ENCODE measurements at places on chromosomes 12 and 14. TPM values are rescaled to one million over a fixed set of nuclear protein-coding genes. Genes with fewer than 3 reads are reported as not detected.

DNA sequence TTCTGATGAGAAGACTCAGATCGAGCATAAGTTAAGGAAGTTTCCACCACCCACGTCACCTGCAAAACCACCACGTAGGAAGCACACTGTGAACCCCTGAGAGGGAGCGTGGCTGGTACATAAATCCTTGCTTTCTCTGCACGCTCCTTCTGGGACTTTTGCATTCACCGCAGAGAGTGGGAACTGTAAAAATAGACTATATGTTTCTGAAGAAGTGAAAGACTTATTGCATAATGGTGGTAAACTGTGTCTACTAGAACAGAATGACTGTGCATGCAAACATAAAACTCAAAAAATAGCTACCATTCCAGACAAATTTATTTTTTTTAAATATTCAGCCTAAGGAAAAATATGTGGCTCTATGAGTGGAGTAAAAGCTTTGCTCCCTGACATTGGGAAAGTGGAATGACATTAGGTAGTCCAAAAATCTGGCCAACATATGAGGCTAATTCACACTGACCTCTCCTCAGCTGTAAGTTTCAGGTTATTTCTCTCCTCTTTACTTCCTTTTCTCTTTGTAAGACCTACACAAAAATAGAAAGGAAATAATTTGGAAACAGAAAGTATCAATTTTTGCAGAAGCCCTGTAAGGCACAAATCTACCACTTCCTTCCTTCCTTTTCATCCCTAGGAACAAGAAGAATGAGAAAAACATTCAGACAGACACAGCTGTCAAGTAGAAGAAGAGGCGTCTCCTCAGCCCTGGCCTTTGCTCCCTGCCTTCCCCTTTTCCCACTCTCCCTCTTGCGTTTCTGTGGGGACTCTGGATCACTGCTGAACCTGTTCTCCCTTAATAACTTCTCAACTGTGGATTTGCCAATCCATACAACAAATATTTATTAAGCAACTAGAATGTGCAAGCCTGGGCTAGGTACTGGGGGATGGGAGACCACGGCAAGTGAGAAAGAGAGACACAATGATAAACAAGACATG, 264.3 kb upstream of the FOXN3 start:
- no peak overlapping the region for H3K27ac ChIP-seq
- H3K4me1 ChIP-seq, result no peaks in the 10 kb centered on the region
- DNase-seq, result no peak
- H3K36me3 ChIP-seq, result peaks cover 26% of the 10 kb centered on the region

- DNase-seq, result no peak
- H3K4me3 ChIP-seq, result no peak overlapping the region
- H3K36me3 ChIP-seq, result no peaks in the 10 kb centered on the region
- no peaks in the 10 kb centered on the region for H3K27me3 ChIP-seq
- H3K4me1 ChIP-seq, result peaks cover 9% of the 10 kb centered on the region
Observed at GRCh38 chr12:90058704-90059103, 350.1 kb upstream of the ATP2B1 start.

PRIMA1 gene
- total RNA-seq, result 4.9 TPM

DNA sequence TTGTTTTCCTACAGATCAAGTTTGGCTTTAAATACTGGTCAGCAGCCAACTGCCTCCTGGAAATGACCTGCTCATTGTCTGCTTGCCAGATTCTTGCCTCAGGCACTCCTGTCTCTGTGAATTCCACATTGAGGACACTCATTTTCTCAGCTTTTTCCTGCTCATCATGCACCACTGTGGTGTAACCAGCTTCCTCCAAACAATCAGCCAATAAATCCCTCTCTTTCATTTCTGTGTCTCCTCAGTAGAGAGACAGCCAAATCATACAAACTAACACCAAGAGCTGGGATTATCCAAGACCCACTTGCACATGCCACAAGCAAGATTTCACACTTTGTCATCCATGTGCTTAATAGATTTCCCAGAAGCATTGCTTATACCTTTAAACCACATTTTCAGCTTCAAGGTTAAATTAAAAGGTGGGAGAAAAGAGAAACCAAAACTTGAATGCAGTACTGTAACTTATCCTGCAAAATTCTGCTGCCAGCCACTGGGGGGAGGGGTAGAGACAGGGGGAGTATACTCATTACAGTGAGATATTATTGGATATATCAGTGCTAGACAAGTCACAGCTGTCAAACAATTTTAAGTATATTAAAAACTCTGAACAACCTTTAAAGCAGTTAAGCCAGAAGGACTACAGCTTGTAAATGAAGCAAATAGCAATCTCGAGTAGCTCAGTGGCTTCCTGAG, 105.0 kb downstream of the PPP2R5E start:
- H3K27ac ChIP-seq, result peak overlapping the region; percentile 57
- H3K4me3 ChIP-seq, result no peak overlapping the region
- no peak for DNase-seq

SRSF5 gene
- 288 TPM for total RNA-seq

PROX2 gene
- total RNA-seq, result 0.04 TPM

KLRC1 gene
- total RNA-seq, result not detected

DNA sequence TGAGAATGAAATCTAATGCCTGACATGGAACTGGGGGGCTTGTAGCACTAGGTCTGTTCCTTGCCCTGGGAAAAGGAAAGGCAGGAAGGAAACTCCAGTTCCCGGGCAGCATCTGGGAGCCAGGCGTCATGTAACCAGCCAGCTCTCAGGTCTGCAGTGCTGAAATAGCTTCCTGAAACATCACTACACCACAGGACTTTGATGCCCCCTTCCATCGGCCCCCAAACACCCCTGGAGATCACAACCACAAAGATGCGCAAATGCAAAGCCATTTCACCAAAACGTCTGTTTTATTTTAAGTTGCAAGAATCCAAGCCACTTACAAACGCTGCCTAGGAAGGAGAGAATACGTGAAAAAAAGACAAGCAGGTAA, 40.9 kb downstream of the KCTD10 start:
- peak overlapping the region; percentile 45 for H3K4me3 ChIP-seq
- peak; percentile 14 for DNase-seq
- H3K4me1 ChIP-seq, result peaks cover 54% of the 10 kb centered on the region

CCDC175 gene
- 0.16 TPM for total RNA-seq

GRCh38 chr14:29459969-29460560, 467.6 kb downstream of the PRKD1 start:
- H3K36me3 ChIP-seq, result no peaks in the 10 kb centered on the region
- H3K4me1 ChIP-seq, result no peaks in the 10 kb centered on the region
- peaks cover 11% of the 10 kb centered on the region for H3K27me3 ChIP-seq
- no peak overlapping the region for H3K27ac ChIP-seq

DNA sequence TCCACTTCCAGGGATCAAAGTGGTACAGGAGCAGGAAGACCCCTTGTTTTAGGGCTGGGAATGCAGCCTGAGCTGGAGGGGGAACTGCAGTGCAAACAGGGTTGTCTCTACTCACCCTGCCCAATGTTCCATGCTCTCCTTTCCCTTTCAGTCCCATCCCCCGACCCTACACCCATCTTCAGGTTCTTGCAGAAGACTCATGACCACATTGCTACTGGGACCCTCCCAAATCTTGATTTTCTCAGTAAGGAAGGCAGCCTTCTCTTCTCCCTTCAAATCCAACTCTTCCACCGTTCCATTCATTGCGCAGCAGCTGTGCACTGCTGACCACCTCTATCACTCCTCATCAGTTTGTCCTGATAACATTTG, 1.9 kb downstream of the SERPINA11 start:
- H3K4me1 ChIP-seq, result peaks cover 46% of the 10 kb centered on the region
- peaks cover 22% of the 10 kb centered on the region for H3K36me3 ChIP-seq
- DNase-seq, result no peak
- peak overlapping the region; percentile 65 for H3K27ac ChIP-seq

DNA sequence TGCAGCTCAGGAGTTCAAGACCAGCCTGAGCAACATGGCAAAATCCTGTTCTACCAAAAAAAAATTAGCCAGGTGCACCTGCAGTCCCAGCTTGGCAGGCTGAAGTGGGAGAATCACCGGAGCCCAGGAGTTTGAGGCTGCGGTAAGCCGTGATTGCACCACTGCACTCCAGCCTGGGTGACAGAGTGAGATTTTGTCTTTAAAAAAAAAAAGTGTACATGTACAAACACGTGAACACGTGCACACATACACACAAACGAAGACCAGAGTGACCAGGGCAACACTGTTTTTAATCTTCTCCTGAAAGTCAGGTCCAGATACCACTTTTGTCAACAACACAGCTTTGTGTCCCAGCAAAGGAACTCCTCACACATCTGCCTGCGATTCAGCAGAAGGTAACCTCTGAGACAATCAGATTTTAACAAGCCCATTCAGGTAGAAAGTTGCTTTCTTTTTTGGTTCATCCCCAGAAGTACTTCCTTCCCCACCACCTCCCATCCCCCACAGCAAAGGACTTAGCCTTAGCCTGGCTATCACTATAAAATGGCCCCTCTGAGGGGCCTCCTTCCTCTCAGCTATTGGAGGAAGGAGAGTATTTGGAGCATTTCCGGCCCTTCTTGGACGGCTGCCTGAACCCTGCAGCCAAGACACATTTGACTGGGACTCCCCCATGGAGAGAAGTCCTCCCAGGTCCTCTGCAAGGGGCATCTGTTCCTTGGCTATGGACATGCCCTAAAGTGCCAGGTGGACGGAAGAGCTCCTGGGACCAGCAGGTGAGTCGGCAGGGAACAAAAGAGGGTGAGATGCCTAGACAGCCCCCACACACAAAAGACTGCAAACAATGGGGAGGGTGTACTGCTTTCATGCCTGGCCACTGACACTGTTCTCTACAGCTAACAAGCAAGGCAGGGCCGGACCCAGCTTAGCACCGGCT, 9.8 kb downstream of the CTDSP2 start:
- H3K36me3 ChIP-seq, result no peaks in the 10 kb centered on the region
- H3K4me1 ChIP-seq, result peaks cover 95% of the 10 kb centered on the region
- H3K4me3 ChIP-seq, result peak overlapping the region; percentile 47
- H3K27ac ChIP-seq, result peak overlapping the region; percentile 97

DNA sequence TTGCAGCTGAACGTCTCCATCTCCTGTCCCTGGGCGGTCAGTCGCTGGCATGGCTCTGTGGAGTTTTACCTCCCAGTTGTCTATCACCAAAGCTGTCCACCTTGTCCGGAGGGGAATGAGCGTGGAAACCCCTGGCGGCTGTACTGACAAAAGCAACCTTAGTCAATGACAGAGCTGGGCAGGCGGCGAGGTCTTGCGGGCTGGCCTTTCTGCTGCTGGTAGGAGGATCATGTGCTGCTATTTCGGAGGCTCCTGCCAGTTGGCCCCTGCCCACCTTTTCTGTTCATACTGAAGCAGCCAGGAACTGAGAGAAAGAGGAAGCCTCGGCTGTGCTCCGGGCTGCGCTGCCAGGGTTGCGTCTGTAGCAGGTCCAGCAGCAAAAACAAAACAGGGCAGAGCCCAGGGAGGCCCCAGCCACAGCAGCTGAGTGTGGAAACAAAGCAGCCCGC, 57.7 kb downstream of the HMGA2 start:
- H3K27me3 ChIP-seq, result no peaks in the 10 kb centered on the region
- H3K4me1 ChIP-seq, result peaks cover 70% of the 10 kb centered on the region
- peak overlapping the region; percentile 68 for H3K27ac ChIP-seq
- peak; percentile 25 for DNase-seq

DNA sequence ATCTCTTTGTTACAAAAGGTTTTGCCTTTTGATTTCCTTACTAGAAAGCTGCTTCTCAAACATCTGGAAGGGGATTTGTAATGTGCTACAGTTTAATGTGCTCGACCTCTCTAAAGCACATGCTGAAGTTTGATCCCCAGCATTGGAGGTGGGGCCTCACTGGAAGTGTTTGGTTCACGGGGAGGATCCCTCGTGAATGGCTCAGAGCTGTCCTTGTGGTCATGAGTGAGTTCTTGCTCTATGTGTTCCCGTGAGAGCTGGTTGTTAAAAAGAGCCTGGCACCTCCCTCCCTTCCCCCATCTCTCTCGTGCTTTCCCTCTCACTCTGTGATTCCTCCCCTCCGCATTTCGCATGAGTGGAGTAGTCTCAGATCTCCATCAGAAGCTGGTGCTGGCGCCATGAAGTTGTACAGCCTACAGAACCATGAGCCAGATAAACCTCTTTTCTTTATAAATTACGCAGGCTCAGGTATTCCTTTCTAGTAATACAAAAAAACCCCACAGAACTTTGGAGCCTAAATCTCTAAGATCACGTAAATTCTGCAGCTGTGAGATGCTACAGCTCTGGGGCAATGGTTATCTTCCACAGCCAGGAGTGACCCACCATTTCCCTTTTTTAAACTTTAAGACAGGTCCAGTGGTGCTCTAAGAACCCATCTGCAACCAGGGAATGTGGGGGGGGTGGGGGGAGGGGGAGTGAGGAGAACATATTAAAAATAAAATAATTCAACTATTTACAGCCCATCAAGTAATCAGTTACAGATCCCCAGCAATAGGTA, 214.4 kb downstream of the FOXN3 start:
- H3K36me3 ChIP-seq, result peaks cover 4% of the 10 kb centered on the region
- H3K27me3 ChIP-seq, result no peaks in the 10 kb centered on the region
- no peak overlapping the region for H3K27ac ChIP-seq

DNA sequence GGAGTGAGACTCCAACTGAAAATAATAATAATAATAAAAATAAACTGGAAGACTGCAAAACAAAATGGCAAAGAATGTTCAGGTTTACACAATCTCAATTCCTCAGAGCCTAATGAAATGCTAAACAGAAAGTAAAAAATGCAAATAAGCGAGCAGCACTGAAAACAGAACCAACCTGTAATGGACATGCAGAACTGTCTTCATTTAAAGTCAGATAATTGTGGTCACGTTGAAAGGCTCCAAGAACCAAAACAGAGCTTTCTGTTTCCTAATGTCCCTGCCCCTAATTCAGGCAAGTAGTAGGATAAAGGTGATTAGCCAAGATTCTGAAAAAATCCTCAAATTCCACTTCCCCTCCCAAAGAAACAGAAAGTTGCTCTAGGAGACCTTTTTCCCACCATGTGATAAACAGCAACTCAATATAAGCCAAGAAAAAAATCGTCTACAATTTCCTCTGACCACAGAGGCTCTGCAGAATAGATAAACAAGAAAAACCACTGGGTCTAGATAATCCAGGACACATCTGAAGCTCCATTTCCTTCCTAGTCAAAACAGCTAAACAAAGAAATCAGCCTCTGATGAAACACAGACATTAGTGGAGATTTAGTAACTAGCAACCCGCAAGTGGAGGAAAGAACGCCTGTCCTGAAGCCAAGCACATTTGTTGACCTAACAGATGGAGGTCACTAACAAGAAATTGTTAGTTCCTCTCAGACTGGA, 3.0 kb downstream of the MIS18BP1 start:
- peaks cover 24% of the 10 kb centered on the region for H3K4me1 ChIP-seq
- no peak for DNase-seq
- H3K36me3 ChIP-seq, result peaks cover 3% of the 10 kb centered on the region
- H3K27me3 ChIP-seq, result peaks cover 2% of the 10 kb centered on the region
- no peak overlapping the region for H3K27ac ChIP-seq

DNA sequence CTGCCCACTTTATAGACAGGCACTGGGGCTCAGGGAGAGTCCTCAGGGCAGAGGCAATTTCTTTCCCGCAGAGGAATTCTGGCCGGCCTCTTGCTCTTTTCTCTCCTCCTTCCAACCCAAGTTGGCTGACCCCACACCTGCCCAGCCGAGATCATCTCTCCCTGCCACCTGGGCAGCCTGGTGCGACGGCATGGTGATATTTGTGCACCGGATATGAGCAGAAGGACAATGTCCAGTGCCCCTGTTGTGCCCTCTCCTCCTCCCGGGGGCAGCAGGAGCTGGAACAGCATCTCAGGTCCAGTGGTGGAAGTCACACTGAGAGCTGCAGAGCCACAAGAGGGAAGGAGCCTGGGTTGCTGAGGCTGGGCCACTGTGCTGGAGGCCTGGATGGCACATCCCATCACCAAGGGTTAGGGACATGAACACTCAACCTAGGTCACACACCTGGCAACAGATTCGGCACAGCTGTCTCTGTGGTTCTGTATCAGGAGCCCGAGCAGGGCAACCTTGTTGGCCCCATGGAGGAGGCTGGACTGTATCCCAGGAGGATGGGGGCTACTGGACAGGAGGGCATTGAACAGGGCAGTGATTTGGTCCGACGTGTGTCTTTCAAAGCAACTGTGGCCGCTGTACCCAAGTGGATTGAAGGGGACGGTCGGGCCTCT, 57.7 kb upstream of the DIO3 start:
- H3K4me3 ChIP-seq, result no peak overlapping the region
- H3K27me3 ChIP-seq, result no peaks in the 10 kb centered on the region
- peaks cover 3% of the 10 kb centered on the region for H3K36me3 ChIP-seq
- H3K27ac ChIP-seq, result no peak overlapping the region

EXOC3L4 gene
- 0.30 TPM for total RNA-seq
